ENCODE measurements at places on chromosomes 1 and 21. TPM values are rescaled to one million over a fixed set of nuclear protein-coding genes. Genes with fewer than 3 reads are reported as not detected.

Gene AKR7A3
- 0.11 TPM for total RNA-seq

- no peak for DNase-seq
Measured at GRCh38 chr1:68010090-68010489, 40.3 kb downstream of the DIRAS3 start.

DNA sequence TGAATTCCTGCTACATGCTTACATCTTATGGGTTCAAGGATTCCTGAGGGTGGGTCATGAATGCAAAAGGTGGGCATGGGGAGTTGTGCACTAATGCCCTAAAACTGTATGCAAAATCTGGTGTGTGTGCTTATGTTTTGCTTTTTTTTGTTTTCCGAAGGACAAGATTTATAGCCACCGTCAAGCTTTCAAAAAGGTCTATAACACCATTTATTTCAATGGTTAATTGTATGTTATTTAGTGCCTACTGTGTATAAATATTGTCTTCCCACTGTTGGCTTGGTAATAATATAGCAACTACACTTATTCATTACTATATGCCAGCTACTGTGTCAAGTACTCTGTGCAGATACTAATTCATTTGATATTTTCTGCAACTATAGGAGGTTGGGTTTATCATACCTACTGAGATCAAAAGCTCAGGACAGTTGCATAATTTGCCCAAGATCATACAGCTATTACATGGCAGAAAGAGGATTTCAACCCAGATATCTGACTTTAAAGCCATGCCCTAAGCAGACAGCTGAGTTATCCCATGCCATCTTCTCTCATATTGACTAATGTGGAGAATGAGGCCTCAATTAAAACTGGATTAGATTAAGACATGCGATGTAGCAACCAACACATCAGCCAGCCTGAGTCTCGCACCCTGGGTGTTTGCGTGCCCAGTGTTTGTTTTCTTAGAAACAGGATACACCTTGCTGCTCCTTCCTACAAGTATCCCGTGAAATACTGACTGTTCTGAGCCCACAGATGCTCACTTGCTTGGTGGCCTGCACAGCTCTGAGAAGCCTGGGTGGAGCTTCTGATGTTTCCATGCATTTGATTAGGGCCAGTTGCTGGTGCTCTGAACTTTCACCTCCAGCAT, 34.6 kb downstream of the GADD45A start:
- DNase-seq, result peak; percentile 50

DNA sequence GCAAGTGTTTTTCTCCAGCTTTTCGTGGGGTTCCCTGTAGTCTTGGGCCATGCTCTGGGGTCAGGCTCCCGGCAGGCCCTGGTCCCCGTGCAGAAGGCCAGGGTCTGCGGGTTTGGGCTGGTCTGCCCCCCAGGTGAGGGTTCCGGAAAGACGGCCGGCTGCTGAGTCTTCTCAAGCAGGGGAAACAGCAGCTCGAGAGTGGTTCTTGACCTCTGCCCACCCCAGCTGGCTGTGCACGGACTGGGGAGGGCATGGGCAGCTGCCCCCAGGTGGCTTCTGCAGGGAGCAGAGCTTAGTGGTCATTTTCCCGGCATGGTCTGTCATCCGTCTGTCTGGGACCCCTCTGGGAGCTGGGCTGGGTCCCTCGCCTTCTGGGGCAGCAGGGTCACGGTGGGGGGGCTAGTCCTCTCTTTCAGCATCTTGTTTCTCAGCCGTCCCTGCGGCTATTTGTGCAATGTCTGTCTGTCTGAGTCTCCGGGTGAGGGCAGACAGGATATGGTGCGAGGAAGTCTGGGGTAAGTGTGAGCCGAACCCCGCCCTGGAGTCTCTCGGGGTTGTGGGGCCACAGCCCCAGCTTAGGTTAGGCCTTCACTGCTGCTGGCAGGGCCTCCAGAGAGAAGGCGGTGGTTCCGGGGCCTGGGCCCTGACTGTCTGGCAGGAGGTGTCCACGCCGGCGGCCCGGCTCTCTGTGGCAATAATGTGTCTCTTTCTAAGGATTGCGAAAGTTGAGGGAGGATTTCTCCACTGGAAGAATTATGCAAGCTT, 6.1 kb downstream of the SKI start:
- no peak for DNase-seq

- no peak for DNase-seq
Measured at GRCh38 chr1:216190438-216190837, 232.8 kb downstream of the USH2A start.

Gene KLHDC7A
- not detected for total RNA-seq

- DNase-seq, result no peak
Measured at GRCh38 chr1:18647681-18648214, 17.1 kb downstream of the PAX7 start.

DNA sequence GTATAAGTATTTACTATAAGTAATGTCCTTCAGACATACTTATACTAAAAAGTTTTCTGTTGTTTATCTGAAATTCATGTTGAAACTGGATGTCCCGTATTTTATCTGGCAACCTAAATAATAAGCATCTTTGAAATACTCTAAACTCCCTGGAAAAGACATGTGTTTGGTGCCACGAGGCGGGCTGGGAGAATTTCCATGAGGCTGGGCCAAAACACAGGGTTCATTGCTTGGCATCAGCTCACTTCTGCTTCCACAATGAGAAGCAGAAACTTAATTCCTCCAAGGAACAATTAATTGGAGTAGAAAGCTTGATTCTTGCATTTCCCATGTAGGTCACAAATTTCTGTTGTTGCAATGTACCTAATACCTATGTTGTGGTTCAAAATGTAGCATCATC, 110.2 kb downstream of the PSMG1 start:
- no peak for DNase-seq

GRCh38 chr1:77539519-77540142, 142.8 kb downstream of the ZZZ3 start:
- no peak for DNase-seq

DNA sequence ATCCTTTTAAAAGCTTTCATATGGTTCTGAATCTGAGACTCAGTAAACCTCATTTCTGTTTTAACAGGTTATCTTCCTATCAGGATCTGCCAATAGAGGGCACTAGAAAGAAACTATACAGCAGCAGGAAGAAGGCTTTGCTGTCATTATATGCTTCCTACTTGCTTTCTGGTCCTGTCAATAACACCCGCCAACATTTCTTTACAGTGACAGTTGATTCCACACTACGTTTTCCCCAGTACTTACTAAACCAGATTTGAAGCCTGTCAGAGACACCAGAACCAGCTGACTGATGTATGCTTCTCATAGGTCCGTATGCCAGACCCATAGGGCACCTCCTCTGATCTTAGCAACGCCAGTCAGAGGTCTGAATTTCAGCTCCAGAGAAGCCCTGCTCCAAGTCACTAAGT, 341.0 kb upstream of the NEGR1 start:
- no peak for DNase-seq

- no peak for DNase-seq
Measured at GRCh38 chr1:161902182-161902581, 121.5 kb downstream of the OLFML2B start.

DNA sequence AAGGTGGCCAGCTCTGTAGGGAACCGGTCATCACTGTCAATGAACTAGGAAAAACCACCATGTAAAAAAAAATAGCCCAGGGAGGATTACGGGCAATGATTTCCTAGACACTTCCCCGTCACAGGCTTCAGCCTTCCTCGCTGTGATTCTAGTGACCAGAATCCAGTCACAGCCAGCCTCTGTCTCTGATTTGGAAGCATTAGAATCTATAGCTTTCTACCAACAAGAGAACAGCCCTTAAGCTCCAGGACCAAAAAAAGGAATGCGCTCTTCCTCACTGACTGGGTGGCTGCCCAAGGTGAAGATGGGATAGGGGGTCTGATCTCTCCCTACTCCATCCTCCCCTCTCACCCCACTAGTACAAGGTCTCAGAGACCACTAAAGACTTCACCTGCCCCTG, 67.2 kb downstream of the TEX35 start:
- no peak for DNase-seq

Gene KCNH1
- not detected for total RNA-seq

- DNase-seq, result no peak
Measured at GRCh38 chr1:233909195-233909594, 4.7 kb downstream of the SLC35F3 start.

Gene SELE
- total RNA-seq, result 2.8 TPM

GRCh38 chr1:60137406-60137805, 63.8 kb upstream of the C1orf87 start:
- DNase-seq, result no peak

DNA sequence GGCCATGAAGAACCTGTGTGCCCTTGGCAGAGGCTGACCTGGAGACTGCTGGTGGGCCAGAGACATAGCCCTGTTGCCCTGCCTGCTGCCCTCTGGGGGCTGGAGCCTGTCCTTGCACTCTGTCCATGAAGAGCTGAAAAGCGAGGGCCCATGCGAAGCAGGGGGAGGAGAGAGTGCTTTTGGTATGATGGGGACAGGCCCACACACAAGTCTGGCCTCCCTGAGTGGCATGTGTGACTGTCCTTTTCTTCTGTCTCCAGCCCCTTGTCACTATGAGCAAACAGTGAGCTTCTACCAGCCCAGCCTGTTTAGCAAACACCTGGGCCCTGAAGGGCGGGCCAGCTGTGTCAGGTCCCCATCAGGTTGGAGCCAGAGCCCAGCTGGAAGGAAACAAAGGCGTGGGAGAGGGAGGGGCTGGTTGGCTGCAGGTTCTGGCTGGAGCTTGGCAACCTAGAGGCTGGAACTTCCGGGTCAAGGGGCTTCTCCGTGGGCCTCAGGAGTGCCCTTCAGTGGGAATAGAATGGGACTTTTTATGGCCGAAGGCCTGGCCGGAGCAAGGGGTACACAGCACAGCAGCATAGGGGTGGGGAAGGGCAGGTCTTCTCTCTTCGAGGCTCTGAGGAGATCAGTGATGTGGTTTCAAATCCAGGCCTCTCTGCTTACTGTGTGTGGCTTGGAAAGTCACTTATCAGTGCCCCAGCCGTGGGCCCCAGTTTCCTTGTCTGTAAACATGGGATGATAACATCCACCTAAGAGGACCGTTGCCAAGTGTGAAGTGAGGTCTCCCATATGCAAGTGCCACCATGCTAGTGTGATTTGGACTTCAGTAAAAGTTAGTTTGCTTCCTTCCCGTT, 14.3 kb downstream of the QSOX1 start:
- no peak for DNase-seq

GRCh38 chr21:34545079-34545884, 33.3 kb upstream of the KCNE1 start:
- DNase-seq, result no peak

Gene CNR2
- not detected for total RNA-seq

DNA sequence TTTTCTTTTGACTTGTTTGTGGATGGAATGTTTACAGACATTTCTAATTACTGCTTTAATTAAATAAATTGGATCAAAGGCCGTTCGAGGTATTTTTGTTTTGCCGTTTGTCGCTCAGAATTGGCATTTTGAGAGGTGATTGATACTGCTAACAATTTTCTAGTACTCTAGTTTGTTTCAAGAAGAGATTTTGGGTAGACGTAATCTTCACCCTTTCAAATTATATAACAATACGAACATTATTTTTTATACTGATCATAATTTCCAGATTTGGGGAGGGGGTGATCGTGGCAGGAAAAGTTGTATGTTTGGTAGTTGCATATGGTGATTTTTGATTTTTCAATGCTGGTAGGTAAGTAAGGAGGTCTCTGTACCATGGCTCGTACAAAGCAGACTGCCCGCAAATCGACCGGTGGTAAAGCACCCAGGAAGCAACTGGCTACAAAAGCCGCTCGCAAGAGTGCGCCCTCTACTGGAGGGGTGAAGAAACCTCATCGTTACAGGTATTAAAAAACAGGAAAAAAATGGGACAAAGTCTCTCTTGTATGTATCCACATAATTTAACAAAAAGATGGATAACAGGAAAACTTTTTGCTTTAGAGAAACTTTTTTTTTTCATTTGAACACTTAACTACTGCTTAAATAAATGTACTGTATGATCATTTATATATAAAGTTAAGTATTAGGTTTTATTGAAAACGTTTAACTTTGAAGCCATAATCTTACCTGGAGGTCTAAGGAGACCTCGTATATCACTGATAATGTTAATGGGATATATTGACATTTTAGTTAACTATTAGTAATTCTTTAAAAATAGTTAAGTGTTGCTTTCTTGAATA, 1.7 kb downstream of the H3-3A start:
- no peak for DNase-seq

- DNase-seq, result no peak
Measured at GRCh38 chr1:158830074-158830677, 975 bp upstream of the MNDA start.

GRCh38 chr1:14238472-14239307, 359.8 kb upstream of the KAZN start:
- DNase-seq, result no peak

GRCh38 chr1:16254263-16254928, 17.4 kb upstream of the CPLANE2 start:
- no peak for DNase-seq

Gene RAB13
- 74.8 TPM for total RNA-seq

- DNase-seq, result no peak
Measured at GRCh38 chr1:168488138-168488537, 55.7 kb downstream of the XCL2 start.

Gene TAL1
- 37.9 TPM for total RNA-seq

DNA sequence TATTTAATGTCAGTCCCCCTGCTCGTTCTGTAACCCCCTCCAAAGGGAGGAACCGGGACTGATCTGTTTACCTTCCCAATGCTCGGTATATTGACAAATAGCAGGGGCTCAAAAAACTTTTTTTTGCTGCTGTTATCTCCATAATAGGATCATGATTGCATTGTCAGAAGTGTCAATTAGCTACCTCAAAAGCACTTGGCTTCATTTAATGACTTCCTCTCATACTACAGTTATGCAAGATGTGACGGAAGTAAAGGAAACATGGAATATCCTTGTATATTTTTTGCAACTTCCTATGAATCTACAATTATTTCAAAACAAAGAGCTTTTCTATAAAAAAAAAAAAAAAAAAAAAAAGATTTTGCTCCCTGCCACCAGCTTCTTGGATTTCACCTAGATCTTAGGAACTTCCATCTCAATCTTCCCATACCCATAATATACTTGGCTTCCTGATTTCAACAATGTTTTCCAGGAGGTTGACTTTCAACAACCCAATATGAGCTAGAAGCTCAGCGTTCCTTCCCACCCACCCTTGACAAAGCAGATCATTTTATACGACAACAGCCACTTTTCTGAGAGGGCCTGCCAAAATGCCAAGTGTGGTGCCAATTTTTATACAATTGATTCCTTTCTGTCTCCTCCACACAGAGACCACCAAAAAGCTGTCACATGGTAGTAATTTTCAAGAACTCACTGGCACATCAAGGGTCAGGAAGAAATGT, 71.7 kb downstream of the SETD4 start:
- no peak for DNase-seq

GRCh38 chr21:39555911-39556590, 56.7 kb upstream of the B3GALT5 start:
- DNase-seq, result no peak

- no peak for DNase-seq
Measured at GRCh38 chr1:218383681-218384080, 38.5 kb downstream of the TGFB2 start.

- no peak for DNase-seq
Measured at GRCh38 chr1:226983992-226984364, 43.9 kb downstream of the COQ8A start.

- no peak for DNase-seq
Measured at GRCh38 chr1:227561241-227561907, 2.0 kb upstream of the ZNF678 start.
